SW 1271 (cell line): ENCODE measurements at places on chromosomes 3 and 15.

GRCh38 chr15:73972984-73973682, 19.0 kb downstream of the STOML1 start:
- no peak for DNase-seq

- no peak for DNase-seq
Measured at GRCh38 chr3:113166719-113167492, 44.5 kb upstream of the BOC start.

GRCh38 chr15:42576776-42577175, 1.4 kb downstream of the STARD9 start:
- no peak for DNase-seq

DNA sequence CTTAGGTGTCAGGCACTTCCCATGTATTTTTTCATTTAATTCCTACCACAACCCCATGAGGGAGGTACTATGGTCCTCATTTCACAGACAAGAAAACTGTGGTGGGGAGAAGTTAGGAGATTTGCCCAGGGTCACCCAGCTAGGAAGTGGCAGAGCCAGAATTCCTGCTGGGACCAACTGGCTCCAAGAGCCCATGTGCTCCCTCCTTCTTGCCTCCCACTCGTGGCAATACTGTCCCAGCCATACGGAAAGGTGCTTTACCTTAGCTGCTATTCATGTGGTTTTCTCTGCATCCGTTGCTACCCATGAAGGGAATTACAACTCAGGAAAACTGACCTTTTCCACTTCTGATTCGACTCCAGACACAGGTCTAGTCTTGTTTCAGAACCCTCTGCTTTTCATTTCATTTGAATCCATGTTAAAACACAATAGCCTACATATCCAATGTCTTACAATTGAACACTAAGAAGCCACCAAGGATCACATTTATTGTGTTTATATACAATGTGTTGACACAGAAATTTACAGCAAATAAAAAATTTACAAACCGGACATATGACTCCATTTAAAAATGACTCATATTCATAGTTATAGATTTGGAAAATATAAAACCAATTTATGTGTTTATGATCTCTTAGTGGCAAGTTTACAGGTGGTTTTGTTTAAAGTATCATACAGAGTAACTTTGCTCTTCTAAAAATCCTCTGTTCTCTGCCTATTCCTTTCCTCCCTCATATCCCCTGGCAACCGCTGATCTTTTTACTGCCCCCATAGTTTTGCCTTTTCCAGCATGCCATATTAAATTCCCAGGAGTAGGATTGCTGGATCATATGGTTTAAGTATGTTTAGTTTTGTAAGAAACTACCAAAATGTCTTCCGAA, 58.8 kb downstream of the BTD start:
- no peak for DNase-seq

- no peak for DNase-seq
Measured at GRCh38 chr15:86634146-86634545, 554.5 kb downstream of the AGBL1 start.

DNA sequence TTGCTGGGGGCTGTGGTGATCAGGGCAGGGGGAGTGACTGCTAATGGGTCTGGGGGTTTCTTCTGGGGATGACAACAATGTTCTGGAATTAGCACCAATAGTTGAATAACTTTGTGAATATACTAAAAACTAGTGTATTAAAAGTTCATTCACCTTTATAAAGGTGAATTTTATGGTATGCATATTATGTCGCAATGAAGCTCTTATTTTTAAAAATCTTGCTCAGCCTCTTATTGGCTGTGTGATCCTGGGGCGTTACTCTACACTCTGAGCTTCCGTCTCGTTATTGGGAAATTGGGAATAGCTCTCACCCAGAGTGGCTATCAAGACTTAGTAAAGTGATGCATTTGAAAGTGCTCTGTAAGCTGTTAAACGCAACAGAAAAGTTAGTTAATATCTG, 105.3 kb downstream of the SEC22A start:
- DNase-seq, result no peak

DNA sequence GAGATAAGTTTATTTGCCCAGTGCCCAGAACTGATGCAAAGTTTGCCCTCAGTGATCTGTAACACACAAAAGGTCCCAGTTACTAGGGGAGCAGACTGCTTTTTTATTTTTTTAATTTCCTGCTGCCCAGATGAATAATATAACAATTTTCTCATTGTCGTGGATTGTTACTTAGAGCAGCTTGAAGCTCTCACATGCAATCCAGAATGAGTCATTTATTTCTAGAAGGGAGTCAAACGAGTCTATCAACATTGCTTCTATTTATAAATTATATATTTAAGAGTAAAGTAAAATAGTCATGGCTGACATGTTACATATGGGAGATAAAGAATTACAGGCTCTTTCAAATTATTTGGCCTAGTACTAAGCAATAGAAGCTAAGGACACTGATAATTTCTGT, 41.3 kb downstream of the MEIS2 start:
- no peak for DNase-seq

DNA sequence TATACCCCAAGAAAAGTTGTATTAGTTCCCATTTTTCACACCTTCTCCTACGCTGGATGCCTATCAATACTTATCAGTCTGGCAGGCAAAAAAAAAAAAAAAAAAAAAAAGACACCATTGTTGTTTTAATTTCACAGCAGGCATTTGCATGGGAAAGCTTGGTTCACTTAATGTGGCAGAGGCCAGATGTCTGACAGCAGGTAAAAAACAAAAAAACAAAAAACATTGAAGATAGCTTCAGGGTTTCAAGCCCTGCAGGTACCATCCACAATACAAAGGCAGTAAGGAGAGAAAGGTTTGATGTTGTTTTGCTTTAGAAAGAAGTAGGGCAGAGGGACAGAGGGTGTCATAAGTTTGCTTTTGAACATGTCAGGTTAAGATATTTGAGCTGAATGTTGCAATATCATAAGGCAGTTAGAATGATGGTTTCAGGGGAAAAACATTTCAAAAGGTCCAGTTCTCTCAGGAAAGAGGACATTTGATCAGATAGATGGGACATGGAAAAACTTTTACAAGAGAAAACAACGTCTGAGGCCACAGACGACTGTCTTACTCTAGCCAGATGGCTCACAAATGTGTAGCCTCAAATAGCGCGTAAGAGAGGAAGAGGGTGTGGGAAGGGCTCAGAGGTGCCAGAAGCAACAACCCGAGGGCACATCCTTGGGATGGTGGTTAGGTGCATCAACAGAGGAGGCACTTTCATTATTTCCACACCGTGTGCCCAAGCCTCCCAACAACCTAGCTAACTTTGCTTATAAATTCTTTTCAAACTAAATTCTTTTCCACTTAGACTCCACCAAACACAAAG, 25.7 kb downstream of the PCOLCE2 start:
- DNase-seq, result no peak

- DNase-seq, result no peak
Measured at GRCh38 chr15:91860498-91860897, 7.0 kb downstream of the SLCO3A1 start.

GRCh38 chr3:152885076-152885475, 50.1 kb downstream of the P2RY1 start:
- no peak for DNase-seq

DNA sequence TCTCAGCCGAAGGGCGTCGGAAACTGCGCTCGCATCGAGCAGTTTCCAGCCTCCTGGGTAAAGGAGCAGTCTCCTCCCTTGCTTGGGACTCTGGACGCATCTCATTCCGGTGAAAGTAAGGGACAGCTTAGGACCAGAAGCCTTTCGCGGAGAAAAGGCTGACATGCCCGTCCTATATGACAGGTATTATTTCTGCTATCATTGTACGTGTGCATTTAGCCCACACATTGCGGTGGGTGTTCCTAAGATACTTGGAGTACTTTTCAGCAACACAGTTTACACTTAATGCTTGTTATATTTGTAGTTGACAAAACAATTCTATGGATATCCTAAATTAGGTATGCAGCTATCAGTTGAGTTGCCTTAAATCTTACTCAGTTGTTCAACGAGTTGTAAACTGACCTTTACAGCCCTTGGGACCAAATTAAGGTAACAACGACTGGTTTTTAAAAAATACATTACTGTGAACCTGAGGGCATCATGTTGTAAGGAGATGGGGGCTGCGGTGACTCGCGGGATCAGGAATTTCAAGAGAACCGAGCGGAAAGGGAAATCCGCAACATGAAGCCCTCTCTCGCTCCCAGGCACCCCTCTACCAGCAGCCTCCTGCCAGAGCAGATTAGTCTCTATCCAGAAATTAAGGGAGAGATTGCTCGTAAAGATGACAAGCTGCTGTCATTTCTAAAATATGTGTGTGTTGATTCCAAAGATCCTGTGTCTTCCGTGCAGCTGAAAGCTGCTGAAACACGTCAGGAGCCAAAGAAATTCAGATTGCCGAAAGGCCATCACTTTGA, 632 bp upstream of the COPS2 start:
- DNase-seq, result no peak
